ENCODE measurements at places on chromosomes 4 and X. TPM values are rescaled to one million over a fixed set of nuclear protein-coding genes. Genes with fewer than 3 reads are reported as not detected.

The IL3RA gene
- total RNA-seq = not detected

The UGT2B17 gene
- not detected for total RNA-seq

The RTL3 gene
- not detected for total RNA-seq

The CAPN6 gene
- not detected for total RNA-seq

DNA sequence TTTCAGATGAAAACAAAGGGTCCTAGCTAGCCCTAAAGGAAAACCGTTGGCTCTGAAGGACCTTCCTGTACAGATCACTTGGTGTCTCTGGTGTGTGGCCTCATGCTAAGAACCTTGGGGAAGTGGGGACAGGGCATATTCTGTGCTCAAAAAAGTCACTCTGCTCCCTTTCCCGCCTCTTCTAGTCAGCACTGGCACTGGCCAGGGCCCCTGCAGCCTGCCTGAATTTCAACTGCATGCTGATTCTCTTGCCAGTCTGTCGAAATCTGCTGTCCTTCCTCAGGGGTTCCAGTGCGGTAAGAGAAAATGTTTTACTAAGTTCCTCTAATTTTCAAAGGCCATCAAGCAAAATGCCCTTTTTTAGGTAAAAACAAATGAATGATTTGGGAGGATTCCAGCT is 3.4 kb downstream of the CYBB start:
- no peaks in the 10 kb centered on the region for H3K27me3 ChIP-seq
- H3K27ac ChIP-seq = no peak overlapping the region
- no peak overlapping the region for H3K4me3 ChIP-seq
- peaks cover 20% of the 10 kb centered on the region for H3K4me1 ChIP-seq
- H3K36me3 ChIP-seq = no peaks in the 10 kb centered on the region

DNA sequence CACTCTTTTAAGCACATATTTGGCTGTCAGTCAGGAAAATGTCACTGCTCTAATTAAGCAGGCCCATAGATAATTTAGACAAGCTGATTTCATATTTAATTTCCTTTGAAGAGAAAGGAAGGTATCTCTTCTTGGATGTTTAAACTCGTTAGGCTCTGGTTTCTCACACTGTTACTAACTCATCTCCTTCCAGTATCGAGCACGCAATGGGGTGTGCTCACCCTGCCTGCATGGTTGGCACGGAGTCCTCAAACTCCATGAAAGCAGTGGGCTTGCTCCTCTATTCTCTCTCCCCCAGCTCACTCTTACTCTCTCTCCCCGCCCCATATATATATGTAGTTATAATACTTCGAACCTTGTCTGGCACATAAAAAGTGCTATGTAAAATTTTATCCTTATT is 76.9 kb downstream of the EGF start:
- H3K36me3 ChIP-seq = no peaks in the 10 kb centered on the region
- H3K27ac ChIP-seq = no peak overlapping the region
- H3K4me1 ChIP-seq = no peaks in the 10 kb centered on the region
- DNase-seq = no peak
- H3K27me3 ChIP-seq = no peaks in the 10 kb centered on the region
- H3K4me3 ChIP-seq = no peak overlapping the region

- DNase-seq = no peak
- H3K4me1 ChIP-seq = no peaks in the 10 kb centered on the region
- H3K27me3 ChIP-seq = no peaks in the 10 kb centered on the region
- no peak overlapping the region for H3K4me3 ChIP-seq
These were observed 66.2 kb upstream of the PGK1 start for GRCh38 chrX:78037881-78038280.

DNA sequence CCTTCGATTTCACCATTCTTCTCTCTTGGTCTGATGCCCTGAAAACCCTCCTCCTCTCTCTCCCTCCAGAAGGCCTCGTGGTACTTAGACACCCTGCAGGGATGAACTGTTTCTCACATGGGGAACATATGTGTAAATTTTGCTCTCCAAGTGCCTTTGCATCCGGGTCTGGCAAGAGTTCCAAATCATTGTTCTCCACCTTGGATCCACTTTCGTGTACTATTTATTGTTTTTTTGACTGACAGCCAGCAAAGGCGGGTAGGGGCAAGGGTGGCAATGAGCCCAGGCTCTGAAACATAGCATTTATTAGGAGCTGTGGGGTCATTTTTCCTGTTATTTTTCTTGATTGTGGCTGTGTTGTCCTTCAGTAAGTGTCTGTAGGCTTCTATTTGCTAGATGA is 81.7 kb downstream of the RTL5 start:
- H3K4me3 ChIP-seq = no peak overlapping the region
- H3K4me1 ChIP-seq = peaks cover 14% of the 10 kb centered on the region
- no peaks in the 10 kb centered on the region for H3K36me3 ChIP-seq
- DNase-seq = no peak

GRCh38 chr4:71253545-71253944 is 85.3 kb upstream of the SLC4A4 start:
- DNase-seq = no peak
- no peak overlapping the region for H3K27ac ChIP-seq
- H3K4me3 ChIP-seq = no peak overlapping the region
- no peaks in the 10 kb centered on the region for H3K27me3 ChIP-seq
- H3K4me1 ChIP-seq = peaks cover 4% of the 10 kb centered on the region

- H3K4me1 ChIP-seq = no peaks in the 10 kb centered on the region
- H3K27me3 ChIP-seq = no peaks in the 10 kb centered on the region
- no peaks in the 10 kb centered on the region for H3K36me3 ChIP-seq
- no peak for DNase-seq
- H3K4me3 ChIP-seq = no peak overlapping the region
These were observed 13.1 kb downstream of the TAB3 start for GRCh38 chrX:30875957-30876356.
